Activated CD4-positive, CD25-positive, alpha-beta regulatory T cell (primary cell): ENCODE measurements at places on chromosomes 4 and X.
A peak's percentile ranks its signal among the peaks of the same experiment; 100 is the strongest.

GRCh38 chrX:6311540-6311939 lies 82.9 kb upstream of the NLGN4X start:
- no peak for DNase-seq

DNA sequence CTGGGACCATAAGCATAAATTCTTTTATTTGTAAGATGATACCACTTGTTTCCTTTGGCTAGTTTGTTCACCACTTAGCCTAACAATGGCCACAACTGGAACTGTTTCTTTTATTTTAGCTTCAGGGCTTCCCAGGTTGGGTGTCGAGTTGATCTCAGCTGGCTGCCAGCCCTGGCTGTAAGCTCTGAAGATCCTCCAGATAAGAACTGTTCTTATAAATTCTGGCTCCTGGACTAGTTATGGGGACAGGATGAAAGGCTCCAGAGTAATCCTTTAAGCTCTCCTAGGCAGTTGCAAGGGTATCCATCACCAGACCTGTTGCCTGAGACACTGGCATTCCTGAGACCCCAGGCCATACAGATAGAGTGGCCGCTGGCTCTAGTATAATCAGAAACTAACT lies 129.4 kb upstream of the ACSL4 start:
- no peak for DNase-seq

GRCh38 chr4:83731609-83732008 lies 195.7 kb downstream of the GPAT3 start:
- no peak for DNase-seq

DNA sequence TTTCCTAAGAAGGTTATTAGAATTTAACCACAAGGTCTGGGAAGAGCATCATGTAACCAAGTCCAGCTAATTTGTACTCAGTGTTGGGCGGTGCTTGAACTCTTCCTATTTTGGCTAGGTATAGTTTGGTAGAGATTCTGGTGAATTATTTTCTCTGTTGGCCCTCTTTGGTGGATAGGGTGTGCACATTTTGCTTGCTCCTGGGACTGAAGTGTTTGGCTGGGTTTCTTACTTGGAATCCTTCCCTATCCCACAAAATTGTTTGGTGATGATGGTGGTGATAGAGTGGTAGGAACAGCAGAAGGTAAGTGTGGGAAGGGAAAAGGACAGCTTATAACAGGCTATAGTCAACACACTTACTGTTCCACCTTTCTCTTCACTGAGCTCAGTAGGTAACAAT lies 194.8 kb upstream of the GPC4 start:
- no peak for DNase-seq

DNA sequence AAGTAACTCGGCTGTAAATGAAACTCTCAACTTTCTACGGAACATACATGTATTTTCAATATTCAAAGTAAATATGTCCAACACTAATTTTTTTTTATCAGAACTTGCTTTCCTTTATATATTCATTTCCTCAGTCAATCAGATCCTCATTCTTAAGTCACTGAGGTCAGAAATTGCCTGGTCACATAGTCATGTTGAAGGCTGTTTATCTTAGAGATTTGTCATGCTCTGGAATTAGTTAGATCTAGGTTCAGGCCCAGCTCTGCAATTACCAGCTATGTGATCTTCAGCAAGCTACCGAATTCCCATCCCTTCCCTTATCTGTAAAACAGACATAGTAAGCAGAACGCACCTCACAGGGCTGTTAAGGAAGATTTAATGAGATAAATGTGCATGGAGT lies 228.8 kb downstream of the SPCS3 start:
- no peak for DNase-seq

DNA sequence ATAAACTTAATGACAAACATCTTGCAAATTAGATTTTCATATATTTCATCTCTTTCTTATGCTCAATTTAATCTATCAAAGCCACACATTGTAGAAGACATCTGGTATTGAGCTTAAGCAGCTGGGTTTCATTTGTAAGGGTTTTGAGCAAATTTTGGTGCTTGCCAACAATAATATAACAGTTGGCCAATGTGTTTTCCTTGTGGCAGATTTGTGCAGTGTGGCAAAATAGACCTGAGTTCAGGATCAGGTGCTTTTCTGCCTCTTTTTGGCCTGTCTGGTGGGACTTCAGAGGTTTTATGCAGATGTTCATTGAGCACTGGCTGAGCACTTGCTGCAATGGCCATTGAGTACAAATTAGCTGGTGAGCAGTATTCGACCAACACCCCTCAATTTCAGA lies 301.9 kb downstream of the BMPR1B start:
- no peak for DNase-seq

DNA sequence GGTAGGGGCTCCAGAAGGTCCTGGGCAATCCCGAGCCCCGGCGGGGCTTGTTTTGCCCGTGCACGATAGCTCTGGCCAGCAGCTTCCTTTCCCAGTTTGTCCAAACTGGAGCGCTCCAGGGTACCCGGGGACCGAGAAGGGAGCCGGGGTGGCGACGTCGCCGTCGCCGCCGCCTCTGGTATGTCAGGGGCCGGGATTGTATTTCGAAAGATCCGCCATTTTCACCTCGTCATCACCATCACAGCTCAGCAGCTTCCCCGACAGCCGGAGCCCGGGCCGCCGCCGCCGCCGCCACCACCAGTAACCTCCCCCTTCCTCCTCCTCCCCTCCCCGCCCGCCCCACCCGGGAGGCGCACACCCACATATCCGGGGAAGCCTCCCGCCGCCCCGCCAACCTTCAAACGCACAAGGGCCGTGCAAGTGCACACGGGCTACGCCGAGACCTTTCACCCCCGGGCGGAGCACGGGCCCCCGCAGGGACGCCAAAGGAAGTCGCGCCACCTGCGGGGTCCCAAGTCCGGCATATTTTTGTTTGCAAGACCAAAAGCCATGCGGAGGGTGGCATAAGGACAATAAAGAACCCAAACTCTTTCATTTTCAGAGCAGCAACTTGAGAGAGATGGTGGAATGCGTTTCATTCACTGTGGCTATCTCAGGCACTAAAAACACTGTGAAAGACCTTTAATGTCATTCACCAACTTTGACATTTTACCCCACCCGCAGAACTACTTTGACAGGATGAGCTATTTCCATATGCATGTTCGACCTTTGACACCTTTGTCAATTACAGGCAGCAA lies at the start of gene LIN54:
Gene LIN54, minus strand, starts transcription at position 302 of the 797 bp plus-strand sequence. CDS start 25,979 bp downstream, outside the sequence.
- peak; percentile 64 for DNase-seq

DNA sequence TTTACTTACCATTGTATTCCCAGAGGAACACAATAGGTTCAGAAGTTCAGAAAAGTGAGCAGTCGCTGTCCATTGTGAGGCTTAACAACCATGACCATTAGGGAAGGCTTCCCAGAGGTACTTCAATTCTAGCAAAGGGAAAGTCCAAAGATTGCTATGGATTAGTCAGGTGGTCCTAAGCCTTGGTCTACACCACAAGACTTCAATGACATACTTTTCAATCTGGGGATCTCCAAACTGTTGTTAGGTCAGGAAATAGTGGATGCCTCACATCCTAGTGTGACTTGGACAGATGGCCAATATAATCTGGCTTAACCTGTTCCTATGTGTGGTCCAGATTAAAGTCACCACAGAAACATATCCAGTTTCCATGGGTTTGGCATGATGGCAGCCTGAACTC lies 118.0 kb downstream of the SPCS3 start:
- DNase-seq: no peak

GRCh38 chr4:83192634-83193033 lies 78.1 kb upstream of the PLAC8 start:
- no peak for DNase-seq

DNA sequence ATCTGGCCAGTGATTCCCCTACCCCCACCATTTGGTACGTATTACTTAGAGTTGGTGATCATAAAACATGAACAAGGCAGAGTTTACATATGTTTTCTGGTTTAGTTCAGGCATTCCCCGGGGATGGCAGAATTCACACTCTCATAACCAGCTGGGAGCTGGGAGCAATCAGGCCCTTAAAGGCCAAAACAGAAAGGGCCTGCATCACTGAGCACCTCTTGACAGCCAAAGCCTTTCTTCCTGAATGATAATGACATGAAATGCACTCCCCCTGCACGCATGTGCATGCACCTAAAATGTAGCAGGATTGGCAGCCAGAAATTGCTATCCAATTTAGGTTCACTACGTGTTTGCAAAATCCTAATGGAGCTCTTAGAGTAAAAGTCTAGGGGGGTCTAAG lies 235.4 kb downstream of the GPC3 start:
- no peak for DNase-seq

- DNase-seq: no peak
These were observed 9.3 kb upstream of the SH3TC1 start for GRCh38 chr4:8189551-8190466.

DNA sequence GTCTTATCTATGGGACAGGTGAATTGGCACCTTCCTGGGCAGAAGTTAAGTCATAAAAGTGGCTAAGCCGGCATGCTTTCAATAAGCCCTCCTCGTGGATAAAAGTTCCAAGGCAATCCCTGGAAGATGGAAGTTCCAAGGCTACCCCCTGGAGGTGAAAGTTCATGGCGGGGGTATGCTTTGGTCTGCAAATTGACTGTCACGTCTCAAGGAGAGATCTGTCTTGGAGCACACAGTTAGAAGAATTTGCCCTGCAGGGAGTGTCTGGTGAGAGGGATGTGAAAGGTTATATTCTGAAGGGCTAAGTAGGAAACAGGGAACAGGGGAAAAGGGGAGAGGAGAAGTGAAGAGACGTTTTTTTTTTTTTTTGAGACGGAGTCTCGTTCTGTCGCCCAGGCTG lies 26.2 kb upstream of the GPR173 start:
- no peak for DNase-seq

- no peak for DNase-seq
These were observed 830.9 kb upstream of the NDST4 start for GRCh38 chr4:115944146-115944905.

DNA sequence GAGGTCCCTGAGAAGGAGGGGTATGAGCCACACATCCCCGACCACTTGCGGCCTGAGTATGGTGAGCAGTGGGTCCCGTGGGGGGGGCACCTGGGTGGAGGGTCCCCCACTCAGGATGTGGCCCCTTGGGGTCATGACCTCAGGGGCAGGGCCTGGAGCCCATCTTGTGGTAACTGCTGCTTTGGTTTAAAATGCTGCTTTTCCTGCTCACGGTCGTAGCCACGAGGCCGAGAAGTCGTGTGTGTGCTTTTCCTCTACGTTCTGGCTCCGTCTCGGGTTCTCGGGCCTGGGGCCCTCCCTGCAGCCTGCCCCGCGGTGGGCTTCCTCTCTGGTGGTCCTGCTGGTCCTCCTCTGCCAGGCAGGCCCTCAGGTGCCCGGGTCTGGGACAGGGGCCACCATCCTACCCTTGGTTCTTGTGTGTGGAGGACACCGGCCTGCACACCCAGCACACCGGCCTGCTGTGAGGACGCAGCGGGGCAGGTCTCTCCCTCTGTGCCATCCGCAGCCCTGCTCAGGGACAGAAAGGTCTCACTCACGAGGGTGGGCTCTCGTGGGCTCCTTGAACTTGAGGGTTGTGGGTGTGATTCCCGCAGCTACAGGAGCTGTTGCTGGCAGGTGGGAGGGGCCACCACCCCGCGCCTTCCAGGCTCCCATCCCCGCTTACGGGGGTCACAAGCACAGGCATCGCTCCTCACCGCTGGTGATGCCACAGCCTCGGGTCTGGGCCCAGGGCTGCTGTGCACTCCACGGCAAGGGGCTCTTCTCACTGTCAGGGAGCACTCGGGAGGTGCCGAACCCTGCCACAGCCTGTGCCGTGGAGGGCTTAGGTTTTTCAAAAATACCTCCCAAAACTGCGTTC lies 19.6 kb downstream of the UVSSA start:
- no peak for DNase-seq

GRCh38 chr4:185318679-185319078 lies 77.0 kb downstream of the LRP2BP start:
- no peak for DNase-seq

GRCh38 chrX:33183361-33183760 lies 28.0 kb downstream of the DMD start:
- no peak for DNase-seq

DNA sequence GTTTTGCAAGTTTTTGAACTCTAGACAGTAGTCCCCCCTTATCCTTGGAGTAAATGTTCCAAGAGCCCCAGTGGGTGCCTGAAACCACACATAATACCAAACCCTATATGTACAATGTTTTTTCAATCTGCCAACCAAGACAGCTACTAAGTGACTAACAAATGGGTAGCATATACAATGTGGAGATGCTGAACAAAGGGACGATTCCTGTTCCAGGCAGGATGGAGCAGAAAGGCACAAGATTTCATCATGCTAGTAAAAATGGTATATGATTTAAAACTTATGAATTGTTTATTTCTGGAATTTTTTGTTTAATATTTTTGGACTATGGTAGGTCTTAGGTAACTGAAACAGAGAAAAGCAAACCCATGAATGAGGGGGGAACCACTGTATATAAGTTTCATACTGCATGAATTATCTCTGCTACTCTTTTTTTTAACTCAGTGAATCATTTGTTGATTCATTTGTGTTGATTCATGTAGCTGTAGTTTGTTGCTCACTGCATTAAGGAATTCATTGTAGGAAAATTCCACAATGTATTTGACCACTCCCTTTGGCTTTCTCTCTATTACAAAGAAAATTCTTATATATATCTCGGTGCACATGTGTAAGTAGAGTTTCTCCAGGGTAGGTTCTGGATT lies 21.9 kb upstream of the ANXA3 start:
- DNase-seq: no peak

DNA sequence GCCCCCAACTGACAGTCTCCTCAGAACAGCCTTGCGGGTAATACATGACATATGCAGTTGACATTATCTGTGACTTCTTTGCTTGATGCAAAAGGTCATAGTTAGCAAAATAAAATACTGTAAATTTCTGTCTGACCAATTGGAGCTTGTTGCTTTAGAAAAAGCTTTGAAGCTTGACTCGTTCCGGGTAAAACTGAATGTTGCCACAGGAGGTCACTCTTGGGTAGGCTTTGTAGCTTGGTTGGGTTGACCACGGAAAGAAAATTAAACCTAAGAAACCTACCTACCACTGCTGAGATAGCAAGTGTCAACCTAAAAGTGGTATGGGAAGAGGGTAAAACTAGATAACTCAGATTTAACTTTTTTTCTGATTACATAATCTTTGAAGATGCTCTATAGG lies 23.2 kb downstream of the PRPS2 start:
- DNase-seq: peak; percentile 1

DNA sequence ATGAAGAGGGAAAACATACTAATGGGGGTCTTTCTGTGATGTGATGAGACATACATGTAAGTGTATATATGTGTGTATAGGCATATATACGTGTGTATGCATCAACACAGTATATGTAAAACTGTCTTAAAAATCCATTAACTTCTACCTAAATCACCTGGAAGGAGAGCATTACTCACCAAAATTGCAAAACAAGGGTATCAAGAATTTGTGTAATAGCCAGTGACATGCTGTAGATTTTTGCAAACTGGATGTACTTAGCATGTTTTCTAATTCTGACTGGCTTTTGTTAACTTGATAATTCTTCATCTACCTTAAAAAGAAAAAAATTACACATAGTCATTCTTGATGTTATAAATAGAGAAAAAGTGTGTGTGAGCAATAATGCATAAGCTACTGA lies 104.7 kb downstream of the PRRG1 start:
- no peak for DNase-seq

GRCh38 chr4:20883231-20883630 lies 183.0 kb downstream of the PACRGL start:
- DNase-seq: no peak

- DNase-seq: no peak
These were observed 36.7 kb downstream of the SLC9A6 start for GRCh38 chrX:136021903-136022302.

GRCh38 chr4:152014280-152014679 lies 253.5 kb upstream of the GATB start:
- no peak for DNase-seq
